Suprapubic skin (tissue), 4 donors: ENCODE measurements at places on chromosomes 16 and 17. TPM values are rescaled to one million over a fixed set of nuclear protein-coding genes. Genes with fewer than 3 reads are reported as not detected.

TMC7 gene
- total RNA-seq: 0.68 TPM

ZNF747 gene
- 15.4 TPM for total RNA-seq

HSD17B2 gene
- total RNA-seq: 2.9 TPM

GRCh38 chr16:30401768-30402425 lies 5.5 kb upstream of the ZNF771 start:
- no peaks in the 10 kb centered on the region for H3K27me3 ChIP-seq
- H3K27ac ChIP-seq: no peak overlapping the region
- peaks cover 23% of the 10 kb centered on the region for H3K4me1 ChIP-seq
- H3K36me3 ChIP-seq: peaks cover 11% of the 10 kb centered on the region

- no peak for DNase-seq
- no peak overlapping the region for H3K27ac ChIP-seq
- no peak overlapping the region for H3K4me3 ChIP-seq
- no peaks in the 10 kb centered on the region for H3K27me3 ChIP-seq
- H3K4me1 ChIP-seq: peaks cover 62% of the 10 kb centered on the region
- no peaks in the 10 kb centered on the region for H3K36me3 ChIP-seq
These were observed 4.0 kb downstream of the BPTF start for GRCh38 chr17:67829331-67829730.

- H3K4me1 ChIP-seq: peaks cover 39% of the 10 kb centered on the region
- no peak for DNase-seq
- peak overlapping the region; percentile 81 for H3K27ac ChIP-seq
- peaks cover 80% of the 10 kb centered on the region for H3K36me3 ChIP-seq
- no peak overlapping the region for H3K4me3 ChIP-seq
- no peaks in the 10 kb centered on the region for H3K27me3 ChIP-seq
These were observed 22.5 kb downstream of the STAT5A start for GRCh38 chr17:42310787-42311215.

GRCh38 chr17:909642-910323 lies 69.8 kb downstream of the NXN start:
- DNase-seq: peak; percentile 86
- H3K36me3 ChIP-seq: no peaks in the 10 kb centered on the region
- H3K27me3 ChIP-seq: no peaks in the 10 kb centered on the region
- peak overlapping the region; percentile 73 for H3K27ac ChIP-seq

- H3K36me3 ChIP-seq: no peaks in the 10 kb centered on the region
- no peaks in the 10 kb centered on the region for H3K27me3 ChIP-seq
- DNase-seq: no peak
- H3K4me1 ChIP-seq: no peaks in the 10 kb centered on the region
- H3K4me3 ChIP-seq: no peak overlapping the region
These were observed 75.9 kb downstream of the USP22 start for GRCh38 chr17:20966870-20967269.

DNA sequence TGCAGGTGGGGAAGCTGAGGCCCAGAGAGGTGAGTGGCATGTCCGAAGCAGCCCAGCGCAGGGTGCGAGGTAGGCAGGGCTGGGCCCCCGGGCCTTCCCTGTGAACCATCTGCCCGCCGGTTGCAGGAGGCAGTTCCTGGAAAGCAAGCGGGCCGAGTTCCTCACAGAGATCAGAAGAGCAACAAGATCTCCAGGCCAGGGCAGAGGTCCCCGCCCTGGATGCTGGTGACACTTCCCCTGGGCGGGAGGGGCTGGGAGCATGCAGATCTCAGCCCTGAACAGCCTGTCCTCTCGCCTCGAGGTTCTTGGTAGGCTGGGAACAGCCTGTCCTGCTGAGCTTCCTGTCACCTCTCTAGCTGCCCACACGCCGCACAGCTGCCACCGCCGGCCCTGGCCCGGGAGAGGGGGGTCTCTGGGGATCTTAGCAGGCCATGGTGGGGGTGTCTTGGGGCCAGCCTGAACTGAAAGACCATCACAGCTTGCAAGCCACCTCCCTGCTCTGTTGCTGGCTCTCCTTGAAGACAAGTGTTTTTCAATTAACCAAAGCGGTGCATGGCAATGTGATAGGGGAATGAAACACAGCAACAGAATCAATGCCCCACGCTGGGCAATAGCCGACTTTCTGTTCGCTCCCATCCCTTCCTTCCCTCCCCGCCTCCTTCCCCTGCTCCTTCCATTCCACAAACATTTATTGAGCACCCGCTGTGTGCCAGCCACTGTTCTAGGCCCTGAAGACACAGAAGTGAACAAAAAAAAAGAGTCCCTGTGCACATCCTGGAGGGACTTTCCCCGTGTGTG lies 31.7 kb downstream of the SOCS1 start:
- H3K36me3 ChIP-seq: no peaks in the 10 kb centered on the region
- peaks cover 29% of the 10 kb centered on the region for H3K4me1 ChIP-seq
- H3K27ac ChIP-seq: peak overlapping the region; percentile 66

GRCh38 chr17:82802075-82802780 lies 37.6 kb downstream of the ZNF750 start:
- DNase-seq: no peak
- H3K36me3 ChIP-seq: peaks cover 39% of the 10 kb centered on the region
- H3K4me1 ChIP-seq: peaks cover 16% of the 10 kb centered on the region
- H3K4me3 ChIP-seq: no peak overlapping the region
- H3K27ac ChIP-seq: no peak overlapping the region
